NCI-H2081 (cell line): ENCODE measurements at places on chromosomes 7 and 10.

GRCh38 chr7:130804220-130804619 is 70.2 kb upstream of the KLF14 start:
- no peak for DNase-seq

DNA sequence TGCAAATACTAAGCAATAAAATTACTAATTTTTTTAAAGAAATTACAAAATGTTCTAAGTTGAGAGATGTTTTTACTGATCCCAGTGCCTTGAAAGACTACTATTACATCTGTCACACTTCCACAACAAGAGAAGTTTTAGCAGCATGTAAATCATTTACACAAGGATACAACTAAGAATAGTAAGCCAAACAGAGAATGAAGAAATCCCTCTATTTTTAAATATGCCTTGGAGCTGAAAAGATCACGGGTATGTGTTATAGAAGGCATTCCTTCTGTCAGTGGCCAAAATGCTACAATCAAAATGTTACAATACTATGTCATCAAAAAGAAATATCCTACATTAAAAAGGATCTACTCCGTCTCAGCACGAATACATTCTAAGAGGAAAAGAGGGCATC is 52.6 kb downstream of the LARP4B start:
- no peak for DNase-seq

DNA sequence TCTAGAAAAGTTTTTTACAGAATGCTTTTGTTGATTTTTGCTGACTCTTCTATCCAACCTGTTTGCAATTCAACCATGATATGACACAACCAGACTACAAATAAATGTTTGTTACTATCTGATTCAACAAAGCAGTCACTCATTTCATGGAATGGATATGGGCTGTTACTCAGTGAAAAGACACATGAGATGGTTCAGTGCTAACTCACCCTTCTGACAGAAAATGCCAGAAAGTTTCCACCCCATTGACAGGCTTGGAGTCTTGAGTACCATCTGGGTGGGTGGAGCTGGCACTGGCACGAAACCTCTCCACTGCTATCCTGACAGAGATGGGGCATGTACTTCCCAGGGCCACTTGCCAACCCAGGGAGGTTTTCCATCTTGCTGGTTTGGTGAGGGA is 39.5 kb downstream of the RBM28 start:
- no peak for DNase-seq

DNA sequence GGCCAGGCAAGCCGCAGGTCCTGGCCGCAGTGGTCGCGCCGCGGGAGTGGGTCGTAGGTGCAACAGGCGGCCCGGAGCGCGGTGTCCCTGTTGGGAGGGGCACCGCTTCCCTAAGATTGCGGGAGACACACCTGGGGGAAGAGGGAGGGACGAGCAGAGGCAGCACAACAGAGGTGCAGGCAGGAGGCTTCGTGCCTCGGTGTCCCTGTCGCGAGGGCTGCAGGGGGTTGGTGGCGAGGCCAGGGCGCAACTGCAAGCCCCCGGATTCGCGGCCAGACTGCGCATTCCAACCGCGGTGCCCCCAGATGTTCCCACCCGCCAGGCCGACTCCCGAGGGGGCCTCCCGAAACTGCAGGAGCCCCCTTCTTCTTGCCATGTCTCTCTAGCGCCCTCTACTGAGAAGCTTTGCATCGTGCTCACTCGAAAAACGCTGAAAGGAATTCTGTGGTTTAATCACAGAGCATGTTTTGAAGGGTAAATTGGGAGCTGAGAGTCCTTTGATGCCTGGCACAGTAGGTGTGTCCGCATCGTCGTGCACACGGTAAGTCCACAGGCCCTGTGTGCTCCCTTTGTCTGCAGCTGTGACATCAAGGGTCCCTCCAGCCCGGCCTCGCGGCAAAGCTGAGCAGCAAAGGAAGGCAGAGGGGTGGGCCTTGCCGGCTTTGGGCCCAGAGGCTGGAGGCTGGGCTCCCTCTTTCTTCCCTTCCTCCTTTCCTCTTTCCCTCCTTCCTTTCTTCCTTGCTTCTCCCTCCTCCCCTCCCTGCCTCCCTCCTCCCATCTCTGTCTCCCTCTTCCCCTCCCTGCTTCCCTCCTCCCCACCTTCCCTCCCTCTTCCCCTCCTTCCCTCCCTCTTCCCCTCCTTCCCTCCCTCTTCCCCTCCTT is 6.2 kb upstream of the MBL2 start:
- DNase-seq: peak; percentile 0
